Stimulated activated CD8-positive, alpha-beta memory T cell treated with anti-CD3 and anti-CD28 coated beads, Interleukin-4, amount 100 ng/mL, for 24 hours (primary cell): ENCODE measurements at places on chromosomes 3 and 15.

DNA sequence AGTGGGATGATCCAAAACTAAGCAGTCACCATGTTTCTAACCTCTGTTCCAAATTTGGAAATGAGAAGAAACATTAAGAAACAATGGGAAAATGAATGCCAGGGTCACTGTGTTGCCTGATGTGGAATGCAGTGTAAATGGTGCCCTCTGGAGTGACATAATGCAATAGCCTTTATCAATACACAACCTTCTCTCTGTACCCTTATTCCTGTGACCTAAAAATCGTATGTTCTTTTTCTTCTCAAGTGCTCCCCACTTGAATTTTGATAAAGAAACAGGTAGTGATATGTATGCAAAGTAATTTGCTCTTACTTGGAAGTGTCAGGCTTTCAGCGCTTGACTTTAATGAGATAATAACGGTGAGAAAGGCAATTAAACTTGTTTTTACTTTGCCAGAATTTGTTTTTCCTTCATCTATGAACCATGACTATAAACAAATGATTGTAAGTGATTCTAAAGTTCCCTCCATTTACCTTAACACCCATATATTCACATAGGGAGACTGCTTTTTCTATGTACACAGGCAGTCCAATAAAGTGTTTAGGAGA lies 145.8 kb upstream of the THRB start:
- DNase-seq: no peak

GRCh38 chr3:8489278-8489792 lies 12.3 kb upstream of the LMCD1 start:
- no peak for DNase-seq

DNA sequence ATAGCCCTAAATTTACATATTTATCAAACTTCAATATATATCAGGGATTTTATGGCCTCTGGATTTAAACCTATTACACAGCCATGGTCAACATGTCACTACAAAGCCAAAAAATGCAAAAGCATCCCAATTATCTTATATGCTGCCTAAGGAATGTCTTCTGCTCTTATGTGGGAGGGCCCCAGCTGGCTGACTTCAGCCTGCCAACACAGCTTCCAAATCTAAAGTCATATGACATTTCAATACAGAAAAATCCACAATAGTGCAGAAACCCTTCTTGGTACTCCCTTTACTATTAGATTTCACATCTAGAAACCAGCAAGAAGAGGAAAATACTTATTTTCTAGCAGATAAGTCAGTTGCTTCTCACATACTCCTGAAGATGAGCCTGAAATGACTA lies 6.4 kb downstream of the PFN2 start:
- DNase-seq: no peak

GRCh38 chr3:197024881-197025735 lies 4.5 kb downstream of the MELTF start:
- no peak for DNase-seq

GRCh38 chr15:68412218-68412617 lies 19.7 kb downstream of the ITGA11 start:
- no peak for DNase-seq

DNA sequence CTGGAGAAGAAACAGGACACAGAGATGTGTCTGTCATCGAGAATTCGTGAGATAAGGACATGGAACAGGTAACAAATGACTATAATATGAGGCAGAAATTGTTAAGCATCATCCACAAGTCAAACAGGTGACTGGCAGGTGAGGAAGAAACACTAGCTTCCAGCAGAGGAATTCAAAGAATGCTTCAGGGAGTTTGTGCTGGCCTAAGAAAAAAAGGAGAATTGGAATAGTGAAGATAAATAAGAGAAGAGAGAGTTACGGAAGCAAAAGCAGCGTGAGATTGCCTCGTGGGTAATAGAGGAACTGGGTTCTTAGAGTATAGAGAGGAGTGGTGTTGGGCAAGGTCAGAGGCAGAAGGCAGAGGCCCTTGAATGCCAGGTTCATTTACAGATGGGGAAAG lies 22.9 kb upstream of the FGF12 start:
- no peak for DNase-seq

GRCh38 chr15:94000606-94001005 lies 230.8 kb upstream of the MCTP2 start:
- no peak for DNase-seq

DNA sequence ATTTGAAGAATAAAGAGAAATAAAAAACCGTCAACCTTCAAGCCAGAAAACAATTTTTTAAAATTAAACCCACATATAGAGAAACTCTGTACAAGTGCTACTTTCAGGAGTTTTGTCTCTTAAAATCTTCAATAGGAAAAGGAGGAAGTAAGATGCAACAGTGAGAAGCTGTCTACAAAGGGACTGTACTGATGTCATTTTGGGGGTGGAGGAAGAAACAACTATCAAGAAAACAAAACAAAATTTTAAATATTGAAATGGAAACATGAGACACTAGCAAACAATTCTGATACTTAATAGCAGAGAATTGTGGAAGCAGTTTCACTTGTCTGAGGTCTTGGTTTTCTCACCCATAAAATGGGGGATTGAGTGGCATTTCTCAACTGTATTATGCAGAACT lies 84.4 kb downstream of the SLMAP start:
- no peak for DNase-seq

DNA sequence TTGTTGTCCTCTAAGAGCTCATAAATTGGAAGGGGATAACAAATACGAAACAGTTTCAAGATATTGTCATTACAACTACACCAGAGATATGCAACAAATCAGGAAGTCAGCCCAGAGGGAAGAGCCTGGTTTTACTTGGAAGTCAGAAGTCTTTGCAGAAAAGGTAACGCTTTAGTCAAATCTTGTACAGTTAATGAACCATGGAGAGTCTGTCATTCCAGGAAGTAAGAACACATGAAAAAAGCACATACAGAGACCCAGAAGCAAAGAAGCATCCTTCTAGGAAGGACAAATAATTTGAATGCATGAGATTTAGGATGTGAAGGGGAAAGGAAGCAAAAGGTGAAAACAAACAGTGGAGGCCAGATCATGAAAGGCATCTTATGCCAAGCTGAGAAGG lies 19.6 kb downstream of the DYNC1LI1 start:
- no peak for DNase-seq

GRCh38 chr3:121720163-121720562 lies 29.4 kb downstream of the GOLGB1 start:
- no peak for DNase-seq

DNA sequence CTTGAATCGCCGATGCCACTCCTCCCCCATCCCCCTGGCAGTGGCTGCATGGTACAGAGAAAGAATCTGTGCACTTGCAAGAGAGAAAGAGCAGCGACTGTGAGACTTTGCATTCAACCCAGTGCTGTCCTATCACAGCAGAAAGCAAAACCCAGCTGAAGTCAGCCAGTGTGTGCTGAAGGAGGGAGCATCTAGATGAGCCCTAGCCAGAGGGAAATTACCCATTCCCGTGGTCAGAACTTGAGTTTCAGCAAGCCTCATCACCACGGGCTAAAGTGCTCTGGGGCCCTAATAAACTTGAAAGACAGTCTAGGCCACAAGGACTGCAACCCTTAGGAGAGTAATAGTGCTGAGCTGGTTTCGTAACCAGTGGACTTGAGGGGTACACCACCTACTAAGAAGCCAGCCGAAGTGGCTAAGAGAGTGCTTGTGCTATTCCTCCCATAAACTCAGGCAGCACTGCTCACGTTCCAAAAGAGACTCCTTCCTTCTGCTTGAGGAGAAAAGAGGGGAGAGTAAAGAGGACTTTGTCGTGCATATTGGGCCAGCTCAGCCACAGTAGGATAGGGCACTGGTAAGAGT lies 15.2 kb upstream of the PIK3R4 start:
- DNase-seq: no peak

- no peak for DNase-seq
Measured at GRCh38 chr3:187006864-187007630, 76.7 kb downstream of the ST6GAL1 start.

GRCh38 chr3:105197863-105198262 lies 168.8 kb upstream of the ALCAM start:
- DNase-seq: no peak

- DNase-seq: no peak
Measured at GRCh38 chr3:174767853-174768382, 91.2 kb upstream of the NAALADL2 start.

DNA sequence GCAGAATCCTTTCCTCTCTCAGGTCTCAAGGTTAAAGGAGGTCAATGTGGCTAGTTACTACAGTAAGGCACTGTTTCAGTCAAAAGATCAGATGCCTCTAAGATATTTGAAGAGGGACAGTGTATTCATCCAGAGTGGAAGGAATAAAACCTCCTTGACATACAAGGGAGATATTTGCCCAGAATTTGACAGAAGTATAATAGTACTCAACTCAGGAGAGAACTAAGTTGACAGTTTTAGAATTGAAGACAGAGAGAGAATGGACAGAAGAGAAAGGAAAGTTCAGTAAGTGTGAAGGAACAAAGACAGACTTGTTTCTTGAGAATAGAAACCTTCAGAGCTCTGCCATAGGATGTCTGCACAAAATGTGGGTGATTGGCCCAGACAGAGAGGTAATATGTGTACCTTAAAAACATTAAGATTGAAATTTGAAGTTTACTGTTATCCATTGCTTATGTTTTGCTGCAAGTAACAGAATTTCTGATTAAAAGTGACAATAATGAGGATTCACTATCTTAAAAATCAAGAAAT lies 507.1 kb downstream of the IGSF11 start:
- DNase-seq: no peak

DNA sequence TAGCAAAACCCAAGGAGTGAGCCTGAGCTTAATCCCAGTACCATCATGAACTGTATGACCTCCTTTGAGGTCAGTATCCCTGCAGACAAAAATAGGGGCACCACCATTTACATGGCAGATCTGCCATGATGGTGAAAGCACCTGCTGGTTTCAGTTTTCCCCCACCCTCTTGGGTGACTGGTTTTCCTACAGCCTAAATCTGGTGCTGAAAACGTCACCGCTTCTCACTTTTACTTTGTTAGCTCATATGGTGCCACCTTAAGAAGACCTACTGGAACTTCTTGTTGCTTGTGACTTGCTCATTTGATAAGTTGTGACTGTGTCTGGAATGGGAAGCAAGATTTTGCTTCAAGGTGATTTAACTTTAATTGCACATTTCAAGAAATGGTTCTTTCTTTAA lies 5.1 kb downstream of the PPP1R2 start:
- no peak for DNase-seq

GRCh38 chr3:24764236-24764915 lies 269.7 kb upstream of the THRB start:
- no peak for DNase-seq

DNA sequence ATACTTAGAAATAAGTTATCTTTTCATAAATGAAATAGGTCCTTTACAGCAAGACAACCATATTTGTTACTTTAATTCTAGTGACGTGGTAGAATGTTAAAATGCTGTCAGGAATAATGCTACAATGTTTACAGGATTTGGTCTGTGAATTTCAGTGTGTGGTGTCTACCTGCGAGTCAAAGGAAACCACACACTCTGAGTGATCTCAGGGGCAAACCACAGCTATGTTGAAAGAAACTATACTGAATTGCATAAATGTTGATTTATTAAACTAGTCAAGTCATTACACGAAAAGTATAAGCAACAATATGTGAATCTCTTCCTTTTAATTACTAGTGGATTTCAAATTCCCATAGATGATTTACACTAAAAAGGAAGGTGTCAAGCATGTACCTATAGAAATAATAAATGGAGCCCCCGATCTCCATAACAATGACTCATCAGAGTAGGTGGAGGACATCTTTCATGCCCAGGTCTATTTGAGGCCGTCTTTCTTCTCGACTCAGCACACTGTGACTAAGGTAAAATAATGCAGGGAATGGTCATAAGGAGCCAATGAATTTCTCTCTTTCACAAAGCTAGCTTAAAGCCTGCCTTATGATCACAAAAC lies 463.0 kb downstream of the ERC2 start:
- DNase-seq: no peak

DNA sequence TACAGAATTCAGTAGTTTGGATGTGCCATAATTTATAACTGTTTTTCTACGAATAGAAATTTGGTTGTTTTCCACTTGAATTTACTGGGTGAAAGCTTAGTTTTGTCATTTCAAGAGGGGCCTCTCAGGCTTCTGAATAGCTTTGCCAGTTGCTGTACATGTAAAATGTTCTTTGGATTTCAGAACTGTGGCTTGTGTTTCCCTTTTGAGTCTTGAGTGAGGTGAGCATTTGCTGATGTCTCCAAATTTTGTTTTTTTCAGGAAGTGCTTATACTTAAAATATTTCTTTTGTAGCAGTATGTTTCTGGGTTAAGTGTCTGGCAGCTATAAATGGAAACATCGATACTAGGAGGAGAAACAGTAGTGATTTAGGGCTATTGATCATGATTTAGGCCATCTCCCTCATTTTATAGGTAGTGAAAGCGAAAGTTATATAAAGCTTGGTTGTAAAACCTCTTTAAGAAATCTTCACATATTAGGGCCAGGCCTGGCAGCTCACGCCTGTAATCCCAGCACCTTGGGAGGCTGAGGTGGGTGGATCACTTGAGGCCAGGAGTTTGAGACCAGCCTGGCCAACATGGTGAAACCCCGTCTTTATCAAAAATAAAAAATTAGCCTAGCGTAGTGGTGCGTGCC lies 9.2 kb upstream of the TRAK1 start:
- no peak for DNase-seq

DNA sequence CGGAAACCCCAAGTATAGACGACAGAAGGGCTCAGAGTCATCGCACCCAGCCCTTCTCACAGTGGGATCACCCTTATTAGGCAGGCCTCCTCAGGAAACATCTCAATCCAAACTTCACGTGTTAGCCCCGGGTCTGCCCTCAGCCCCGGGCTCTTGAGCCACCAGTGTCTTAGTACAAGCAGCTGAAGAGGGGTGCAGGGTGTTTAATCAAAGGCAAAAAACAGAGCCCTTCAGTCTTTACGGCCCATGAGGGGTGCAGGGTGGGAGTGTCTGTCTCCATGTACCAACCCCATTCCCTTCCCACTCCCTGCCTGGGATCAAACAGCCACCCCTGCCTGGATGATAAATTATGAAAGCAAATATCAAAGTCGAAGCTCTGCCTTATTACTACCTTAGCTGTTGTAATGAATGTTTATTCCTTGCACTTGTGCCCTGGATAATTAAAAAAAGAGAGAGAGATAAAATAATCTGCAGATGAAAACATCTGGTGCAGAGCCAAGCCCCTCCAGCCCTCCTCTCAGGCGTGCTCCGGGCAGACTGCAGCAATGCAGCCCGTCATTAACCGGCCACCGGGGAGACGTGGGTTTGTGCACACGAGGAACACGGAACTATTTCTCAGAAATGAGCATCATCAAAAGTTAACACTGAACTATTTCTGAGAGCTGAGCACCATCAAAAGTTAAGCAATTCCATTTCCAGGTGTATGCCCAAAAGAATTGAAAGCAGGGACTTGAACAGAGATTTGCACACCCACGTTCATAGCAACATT lies 64.5 kb downstream of the ADAMTS17 start:
- no peak for DNase-seq

DNA sequence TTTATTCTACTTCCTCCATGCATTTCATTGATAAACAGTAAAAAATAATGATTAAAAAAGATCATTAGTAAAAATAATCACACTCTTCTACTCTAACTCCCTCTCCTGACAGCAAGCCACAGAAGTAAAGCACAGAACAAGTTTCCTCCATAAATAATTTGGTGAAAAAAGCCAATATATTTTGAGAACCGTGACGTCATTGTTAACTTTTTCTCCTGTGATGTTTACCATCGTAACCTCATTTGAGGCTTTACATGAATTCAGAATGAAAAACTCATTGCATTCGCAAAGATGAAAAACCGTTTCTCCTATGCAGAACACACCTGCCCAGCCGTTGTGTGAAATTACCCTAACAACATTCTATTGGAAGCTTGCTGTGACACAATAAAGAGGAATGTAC lies 120.7 kb downstream of the NSUN3 start:
- no peak for DNase-seq

- no peak for DNase-seq
Measured at GRCh38 chr15:57902155-57902554, 163.4 kb downstream of the ALDH1A2 start.
